ENCODE measurements at places on chromosomes 11 and 22. TPM values are rescaled to one million over a fixed set of nuclear protein-coding genes. Genes with fewer than 3 reads are reported as not detected.

PATE2 gene
- not detected for total RNA-seq

PLEKHB1 gene
- 117 TPM for total RNA-seq

CD44 gene
- 3.8 TPM for total RNA-seq

DMC1 gene
- 3.0 TPM for total RNA-seq

SMDT1 gene
- total RNA-seq, result 71.7 TPM

DNA sequence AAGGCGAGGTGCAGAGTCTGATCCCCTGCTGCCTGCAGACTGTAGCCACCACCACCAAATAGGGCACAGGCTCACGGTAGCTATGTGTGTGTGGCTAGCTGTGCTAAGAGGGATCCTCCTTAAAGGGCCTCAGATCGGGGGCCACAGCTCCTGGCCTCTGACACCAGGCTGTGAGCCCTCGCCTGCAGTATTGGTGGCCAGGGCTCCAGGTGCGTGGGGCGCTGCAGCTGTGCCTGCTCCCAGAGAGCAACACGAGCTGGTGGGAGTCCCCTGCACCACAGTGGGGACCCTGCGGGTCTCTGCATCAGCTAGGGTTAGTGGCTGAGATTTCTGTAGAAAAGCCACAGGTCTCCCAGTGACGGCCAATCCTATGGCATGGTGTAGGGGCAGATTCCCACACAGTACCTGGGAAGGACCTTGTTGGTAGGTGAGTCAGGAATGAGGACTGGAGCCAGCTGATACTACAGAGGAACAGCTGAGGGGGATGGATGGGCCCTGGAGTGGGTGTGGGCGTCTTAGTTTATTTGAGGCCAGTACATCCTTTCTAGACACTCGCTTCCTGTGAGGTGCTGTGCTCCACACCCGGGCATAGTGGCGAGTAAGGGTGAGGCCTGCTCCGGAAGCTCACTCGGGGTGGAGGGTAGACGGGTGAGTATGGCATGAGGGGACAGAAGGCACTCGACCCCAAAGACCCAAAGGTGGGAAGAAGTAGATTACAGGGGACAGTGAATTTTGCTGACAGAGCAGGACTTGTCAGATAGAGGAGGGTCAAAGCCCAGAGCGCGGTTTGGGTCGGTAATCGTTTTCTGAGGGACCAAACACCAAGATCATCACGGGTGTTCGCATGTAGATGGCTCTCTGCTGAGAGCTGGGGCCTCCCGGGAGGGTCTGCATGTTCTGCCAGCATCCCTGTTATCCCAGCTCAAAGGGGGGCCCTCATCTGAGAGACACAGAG, 212.5 kb downstream of the TBC1D22A start:
- peaks cover 20% of the 10 kb centered on the region for H3K36me3 ChIP-seq
- DNase-seq, result no peak
- H3K4me3 ChIP-seq, result no peak overlapping the region
- no peak overlapping the region for H3K27ac ChIP-seq

DNA sequence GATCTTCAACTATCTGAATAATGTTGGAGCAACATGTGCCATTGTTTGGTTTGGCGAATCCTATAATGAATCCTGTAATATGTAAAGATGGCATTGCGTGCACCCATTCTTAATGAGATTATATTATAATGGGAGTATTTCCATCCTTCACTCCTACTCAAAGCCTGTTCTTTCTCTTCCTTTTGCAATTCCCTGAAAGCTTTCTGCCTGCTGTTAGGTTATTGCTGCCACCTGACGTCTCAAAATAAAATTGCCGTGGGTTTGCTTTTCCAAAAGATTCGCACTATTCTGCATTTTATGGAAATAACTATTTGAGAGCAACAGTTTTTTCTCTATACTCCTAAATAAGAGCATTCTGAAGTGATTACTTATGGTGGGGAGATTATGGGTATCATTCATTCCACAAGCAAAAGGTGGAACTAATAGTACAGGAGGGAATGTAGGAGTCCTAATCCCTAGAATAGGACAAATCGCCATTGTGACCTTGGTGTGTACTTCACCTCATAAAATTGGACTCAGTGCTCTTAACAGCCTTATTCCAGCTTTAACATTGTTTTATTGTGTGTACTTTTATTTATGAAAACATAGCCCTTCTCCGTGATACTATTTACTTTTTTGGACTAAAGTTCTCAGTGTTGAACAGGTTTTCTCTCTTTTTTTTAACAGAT, 69.6 kb upstream of the ALKBH3 start:
- DNase-seq, result no peak
- no peaks in the 10 kb centered on the region for H3K27me3 ChIP-seq
- no peaks in the 10 kb centered on the region for H3K4me1 ChIP-seq
- H3K27ac ChIP-seq, result no peak overlapping the region
- no peak overlapping the region for H3K4me3 ChIP-seq

GRCh38 chr11:125517116-125517770, 21.2 kb upstream of the FEZ1 start:
- H3K27me3 ChIP-seq, result peaks cover 4% of the 10 kb centered on the region
- H3K4me3 ChIP-seq, result no peak overlapping the region
- H3K4me1 ChIP-seq, result peaks cover 4% of the 10 kb centered on the region
- no peak for DNase-seq
- peaks cover 1% of the 10 kb centered on the region for H3K36me3 ChIP-seq

DNA sequence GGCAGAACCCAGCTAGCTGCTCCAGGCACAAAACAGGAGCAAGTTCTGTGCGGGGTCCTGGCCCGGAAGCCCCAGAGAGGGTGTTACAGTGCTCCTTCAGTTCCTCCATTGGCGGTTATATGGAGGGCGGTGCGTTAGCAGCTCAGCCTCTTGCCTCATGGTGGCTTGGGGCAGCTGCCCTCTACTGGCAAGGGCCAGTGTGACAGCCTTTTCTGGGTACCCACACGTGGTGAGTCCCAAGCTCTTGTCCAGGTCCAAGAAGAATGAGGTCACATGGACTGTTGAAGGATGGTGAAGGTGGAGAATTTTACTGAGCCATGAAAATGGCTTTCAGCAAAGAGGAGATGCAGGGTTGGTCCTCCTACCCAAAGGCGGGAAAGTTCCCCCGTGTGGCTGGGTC, 100.5 kb downstream of the WT1 start:
- H3K4me1 ChIP-seq, result peaks cover 5% of the 10 kb centered on the region
- no peaks in the 10 kb centered on the region for H3K36me3 ChIP-seq
- peaks cover 40% of the 10 kb centered on the region for H3K27me3 ChIP-seq
- no peak for DNase-seq

GRCh38 chr11:115806056-115806455, 301.8 kb upstream of the CADM1 start:
- H3K4me3 ChIP-seq, result no peak overlapping the region
- H3K27me3 ChIP-seq, result no peaks in the 10 kb centered on the region
- no peak for DNase-seq
- H3K36me3 ChIP-seq, result peaks cover 6% of the 10 kb centered on the region
- H3K4me1 ChIP-seq, result no peaks in the 10 kb centered on the region

GRCh38 chr22:32811788-32812545, 10.5 kb downstream of the TIMP3 start:
- H3K27ac ChIP-seq, result no peak overlapping the region
- H3K27me3 ChIP-seq, result peaks cover 4% of the 10 kb centered on the region
- H3K4me1 ChIP-seq, result peaks cover 3% of the 10 kb centered on the region
- no peaks in the 10 kb centered on the region for H3K36me3 ChIP-seq
- no peak for DNase-seq

DNA sequence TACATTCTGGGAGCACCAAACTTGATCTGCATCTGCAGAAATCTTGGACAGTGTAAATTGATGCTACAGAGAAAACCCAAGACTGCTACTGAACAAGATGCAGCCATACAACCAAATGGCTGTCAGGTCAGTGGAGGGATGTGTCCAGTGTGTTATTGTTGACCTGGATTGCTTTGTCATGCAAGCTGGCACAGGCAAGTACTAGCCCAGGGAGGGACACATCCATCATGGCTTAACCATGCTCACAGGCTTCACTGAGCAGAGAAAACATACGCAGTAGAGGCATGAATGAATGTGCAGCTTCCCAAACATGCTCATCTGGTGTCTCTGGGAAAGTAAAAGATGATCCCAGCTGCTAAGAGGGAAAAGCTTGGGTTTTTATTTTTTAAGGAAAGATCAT, 93.6 kb downstream of the MTNR1B start:
- no peaks in the 10 kb centered on the region for H3K27me3 ChIP-seq
- peaks cover 25% of the 10 kb centered on the region for H3K4me1 ChIP-seq
- no peak overlapping the region for H3K27ac ChIP-seq
- H3K36me3 ChIP-seq, result no peaks in the 10 kb centered on the region
